Liver (tissue), 10 donors: ENCODE measurements at places on chromosomes 1 and 21. TPM values are rescaled to one million over a fixed set of nuclear protein-coding genes. Genes with fewer than 3 reads are reported as not detected.
A peak's percentile ranks its signal among the peaks of the same experiment; 100 is the strongest.

OVAAL gene
- total RNA-seq, result not detected

LCE1B gene
- total RNA-seq, result not detected

ARHGEF16 gene
- 0.65 TPM for total RNA-seq

- peaks cover 15% of the 10 kb centered on the region for H3K4me1 ChIP-seq
- H3K27ac ChIP-seq, result peak overlapping the region; percentile 89
- peak; percentile 49 for DNase-seq
- peak overlapping the region; percentile 92 for H3K4me3 ChIP-seq
- H3K36me3 ChIP-seq, result no peaks in the 10 kb centered on the region
- no peaks in the 10 kb centered on the region for H3K27me3 ChIP-seq
Measured at GRCh38 chr1:39105841-39106765, 80.0 kb downstream of the NDUFS5 start.

GRCh38 chr21:16211339-16212303 lies 481.8 kb downstream of the USP25 start:
- H3K27ac ChIP-seq, result peak overlapping the region; percentile 60
- peaks cover 39% of the 10 kb centered on the region for H3K4me1 ChIP-seq
- no peak for DNase-seq
- no peaks in the 10 kb centered on the region for H3K36me3 ChIP-seq

DNA sequence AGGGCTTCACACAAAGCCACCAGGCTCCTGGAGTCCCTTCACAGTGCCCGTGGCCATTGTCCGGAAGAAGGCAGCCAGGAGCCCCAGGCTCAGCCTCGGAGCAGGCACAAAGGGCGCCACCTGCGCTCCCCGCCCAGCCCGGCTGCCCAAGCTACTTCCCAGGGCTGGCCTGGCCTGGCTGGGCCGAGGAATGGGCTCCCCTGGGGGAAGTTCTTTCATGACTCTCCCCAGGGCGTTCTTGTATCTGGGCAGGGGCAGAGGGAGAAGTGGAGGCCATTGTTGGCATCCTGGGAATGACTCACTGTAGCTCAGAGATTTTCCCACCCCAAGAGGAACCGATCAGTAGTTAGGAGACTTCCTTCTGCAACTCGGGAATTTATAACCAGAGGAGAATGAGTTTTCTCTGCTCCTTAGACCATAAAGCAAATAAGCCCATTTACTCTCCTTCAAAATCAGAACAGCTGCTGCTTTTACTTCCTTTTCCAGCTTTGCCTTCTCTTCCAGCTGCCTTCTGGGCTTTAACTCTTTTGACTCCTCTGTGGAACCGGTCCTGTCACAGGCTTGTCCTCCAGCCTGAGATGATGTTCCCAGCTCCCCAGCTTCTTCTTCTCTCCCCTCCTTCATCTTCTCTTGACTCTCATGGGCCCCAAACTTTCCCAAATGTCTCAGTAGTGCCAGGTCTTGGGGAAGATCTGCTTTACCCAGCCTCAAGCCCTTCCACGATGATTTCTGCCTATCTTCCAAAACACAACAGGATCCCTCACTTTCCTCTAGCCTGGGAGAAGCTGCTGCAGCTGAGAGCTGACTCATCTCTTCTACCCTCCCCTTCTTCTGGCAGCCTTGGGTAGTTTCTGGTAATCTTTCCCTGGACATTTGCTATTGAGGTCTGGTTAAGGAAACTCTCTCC lies 118.7 kb upstream of the CD34 start:
- no peaks in the 10 kb centered on the region for H3K4me1 ChIP-seq
- H3K4me3 ChIP-seq, result no peak overlapping the region
- peaks cover 29% of the 10 kb centered on the region for H3K36me3 ChIP-seq
- H3K27ac ChIP-seq, result peak overlapping the region; percentile 21
- H3K27me3 ChIP-seq, result no peaks in the 10 kb centered on the region
- no peak for DNase-seq
